Posterior cingulate gyrus (tissue), 11 donors: ENCODE measurements at places on chromosomes 7 and 10.
A peak's percentile ranks its signal among the peaks of the same experiment; 100 is the strongest.

- DNase-seq, result no peak
Measured at GRCh38 chr10:74816824-74817498, 9.4 kb upstream of the KAT6B start.

DNA sequence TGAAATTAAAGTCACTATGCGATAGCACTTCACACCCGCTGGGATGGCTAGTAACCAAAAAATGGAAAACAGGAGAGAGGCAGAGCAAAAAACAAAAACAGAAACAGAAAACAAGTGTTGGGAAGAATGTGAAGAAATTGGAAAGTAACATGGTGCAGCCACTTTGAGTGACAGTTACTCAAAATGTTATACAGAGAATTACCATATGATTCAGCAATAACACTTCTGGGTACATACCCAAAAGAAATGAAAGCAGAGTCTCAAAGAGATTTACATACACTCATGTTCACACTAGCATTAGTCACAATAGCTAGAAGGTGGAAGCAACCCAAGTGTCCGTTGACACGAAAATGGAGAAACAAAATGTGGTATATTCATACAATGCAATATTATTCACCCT, 88.6 kb upstream of the KCNIP2 start:
- no peak for DNase-seq

GRCh38 chr7:141231018-141231792, 157.3 kb downstream of the TMEM178B start:
- no peak for DNase-seq

- no peak for DNase-seq
Measured at GRCh38 chr7:35714862-35715261, 19.9 kb upstream of the HERPUD2 start.

DNA sequence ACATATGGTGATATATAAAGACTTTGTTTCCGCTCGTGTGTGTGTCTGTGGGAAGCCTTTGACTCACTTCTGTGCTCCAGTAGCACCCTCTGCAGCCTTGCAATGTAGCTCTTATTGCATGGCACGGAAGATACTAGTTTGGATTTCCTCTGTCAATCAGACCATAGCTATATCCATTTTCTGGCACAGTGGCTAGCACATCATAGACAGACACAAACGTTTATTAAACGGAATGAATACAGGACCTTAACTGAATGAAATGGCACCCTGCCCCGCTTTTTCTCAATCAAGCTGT, 124.0 kb upstream of the PTPN20 start:
- DNase-seq, result peak; percentile 41

DNA sequence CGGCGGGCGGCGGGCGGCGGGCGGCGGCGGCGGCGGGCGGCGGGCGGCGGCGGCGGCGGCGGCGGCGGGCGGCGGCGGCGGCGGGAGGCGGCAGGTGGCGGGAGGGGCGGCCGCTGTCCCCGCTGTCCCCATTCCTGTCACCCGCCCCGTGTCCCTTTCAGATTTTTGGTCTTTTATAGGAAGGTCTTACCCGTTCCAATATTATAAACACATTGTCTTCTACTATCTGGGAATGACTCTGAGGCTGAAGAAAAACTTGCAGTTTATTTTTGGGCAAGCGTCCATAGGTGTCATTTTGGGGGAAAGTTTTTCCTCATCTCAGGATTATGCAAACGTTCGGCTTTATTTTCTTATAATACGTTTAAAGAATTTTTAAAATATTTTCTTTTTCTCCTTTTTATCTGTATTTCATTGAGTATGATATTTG, 578 bp downstream of the ZNF713 start:
- DNase-seq, result no peak

DNA sequence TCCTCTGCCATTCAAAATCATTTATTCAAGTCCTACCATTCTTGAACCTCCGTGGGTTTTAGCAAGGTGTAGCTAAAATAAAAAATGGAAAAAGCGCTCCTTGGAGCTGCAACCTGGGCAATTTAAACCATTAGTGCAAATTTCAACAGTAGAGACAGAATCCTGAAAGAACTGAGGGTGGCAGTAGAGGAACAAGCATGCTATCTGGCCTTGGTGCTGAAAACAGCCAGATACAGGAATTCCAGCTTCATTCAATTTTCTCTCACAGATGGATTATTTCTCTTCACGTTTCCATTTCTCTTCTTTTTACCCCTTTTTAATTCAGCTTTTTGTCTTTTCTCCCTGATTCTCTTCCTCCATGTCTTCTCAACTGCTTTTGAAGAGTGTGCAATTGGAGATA, 77.7 kb downstream of the OTUD1 start:
- DNase-seq, result no peak

DNA sequence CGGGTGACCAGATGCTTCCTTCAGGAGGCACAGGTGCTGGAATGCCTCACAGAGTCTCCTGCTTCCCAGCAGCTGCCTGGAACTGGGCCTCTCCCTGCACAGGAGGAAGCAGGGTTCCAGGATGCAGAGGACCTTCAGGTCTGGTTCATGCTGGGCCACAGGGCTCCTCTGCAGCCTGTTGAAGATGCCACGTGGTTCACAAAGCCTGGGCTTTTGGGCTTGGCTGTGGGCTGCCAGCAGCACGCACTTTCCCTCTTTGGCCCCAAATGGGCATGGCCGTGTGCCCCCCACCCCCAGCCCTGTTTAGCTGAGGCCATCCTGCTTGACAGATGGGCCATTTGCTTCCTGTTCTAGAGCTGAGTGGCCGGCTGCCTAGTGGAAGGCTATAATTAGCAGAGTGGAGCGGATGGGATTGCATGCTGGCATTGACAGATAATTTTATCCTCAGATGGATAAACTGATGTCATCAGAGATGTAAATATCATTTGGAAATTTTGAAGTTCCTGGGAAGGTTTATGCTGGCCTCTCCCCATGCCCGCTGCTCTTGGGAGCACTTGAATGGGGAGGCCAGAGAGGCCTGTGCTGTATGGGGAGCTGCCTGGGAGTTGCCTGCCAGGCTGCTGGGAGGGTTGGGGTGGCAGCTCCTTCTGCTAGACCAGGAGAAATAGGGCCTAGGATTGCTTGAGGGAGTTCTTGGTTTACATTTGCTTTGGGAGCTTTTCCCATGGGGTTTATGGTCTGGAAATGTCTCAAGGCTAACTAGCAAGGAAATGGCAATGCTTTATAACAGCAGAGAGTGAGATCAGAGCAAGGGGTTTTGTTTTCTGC, 28.2 kb downstream of the TSPAN15 start:
- DNase-seq, result peak; percentile 57

- no peak for DNase-seq
Measured at GRCh38 chr7:27808626-27809025, 68.7 kb downstream of the TAX1BP1 start.

GRCh38 chr7:109549471-109550193, 980.0 kb downstream of the DNAJB9 start:
- DNase-seq, result no peak

GRCh38 chr7:98251601-98252424, at the start of gene TECPR1:
Gene TECPR1 (minus strand): TSS chr7:98252232. CDS start chr7:98246146, 6,086 bp downstream.
- DNase-seq, result peak; percentile 95

GRCh38 chr7:1768832-1769231, 98.8 kb downstream of the ELFN1 start:
- no peak for DNase-seq

GRCh38 chr10:112960151-112960681, 10.2 kb downstream of the TCF7L2 start:
- DNase-seq, result no peak

- no peak for DNase-seq
Measured at GRCh38 chr7:47217570-47218360, 364.1 kb downstream of the TNS3 start.

- no peak for DNase-seq
Measured at GRCh38 chr7:92849322-92849721, 12.9 kb upstream of the CDK6 start.

DNA sequence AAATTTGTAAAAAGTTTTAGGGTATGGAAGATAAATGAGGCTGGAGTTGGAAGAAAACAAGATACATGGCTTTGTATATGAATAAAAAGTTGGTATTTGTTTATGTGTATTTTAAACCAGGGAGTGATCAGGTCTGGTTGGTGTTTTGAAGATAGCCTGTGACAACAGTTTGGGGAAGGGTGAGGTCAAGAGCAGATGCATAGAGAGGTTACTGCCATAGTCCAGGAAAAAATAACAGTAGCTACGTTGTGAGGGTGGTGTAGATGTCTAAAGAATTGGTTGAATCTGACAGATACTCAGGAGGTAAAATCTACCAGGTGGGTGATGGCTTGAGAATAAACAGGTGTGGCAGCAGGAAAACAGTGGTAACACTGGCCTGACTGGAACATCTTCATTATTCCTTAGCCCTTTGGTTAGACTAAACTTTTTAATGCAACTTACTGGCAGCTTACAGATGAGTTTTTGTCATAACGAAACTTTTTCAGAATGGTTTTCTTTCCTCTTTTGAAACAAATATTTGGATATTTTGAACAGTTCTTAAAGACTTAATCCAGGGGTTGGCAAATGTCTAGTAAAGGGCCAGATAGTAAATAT, 25.5 kb downstream of the ZNRF2 start:
- no peak for DNase-seq

DNA sequence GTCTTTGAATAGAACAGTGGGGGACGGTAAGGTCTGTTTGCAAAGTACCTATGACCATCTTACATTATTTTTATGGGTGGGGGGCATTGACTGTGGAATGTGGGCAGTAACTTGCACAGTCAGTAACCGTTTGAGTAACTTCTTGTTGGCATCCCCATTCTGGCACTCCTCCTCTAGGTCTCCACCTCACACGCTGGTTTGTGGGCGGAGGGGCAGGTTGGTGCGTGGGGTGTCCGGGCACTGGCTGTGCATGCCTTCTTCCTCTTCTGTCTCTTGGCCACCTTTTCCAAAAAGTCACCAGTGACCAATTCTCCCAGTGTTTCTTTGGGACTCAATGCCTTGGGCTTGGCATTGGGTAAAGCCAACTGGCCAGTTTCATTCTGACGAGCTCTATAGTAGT, 43.6 kb downstream of the DNAJB6 start:
- no peak for DNase-seq

DNA sequence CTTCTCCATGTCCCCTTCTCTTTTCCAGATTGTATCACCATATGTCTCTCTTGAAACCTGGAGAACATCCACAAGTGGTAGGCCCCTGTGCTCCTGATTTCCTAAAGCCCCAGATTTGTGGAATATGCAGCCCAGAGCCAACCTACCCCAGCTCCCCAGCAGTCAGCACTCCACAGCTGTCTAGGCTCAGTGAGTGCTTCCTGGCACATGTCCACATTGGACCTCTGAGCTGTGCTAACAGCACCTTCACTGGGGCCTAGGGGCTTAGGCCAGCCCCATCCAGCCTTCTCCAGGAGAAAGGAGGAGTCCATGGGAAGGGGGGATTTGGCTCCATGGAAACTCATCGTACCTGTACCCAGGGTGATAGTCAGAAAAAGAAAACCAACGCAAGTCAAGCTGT, 192.7 kb downstream of the FGFR2 start:
- DNase-seq, result no peak

- DNase-seq, result no peak
Measured at GRCh38 chr7:131774419-131775220, 218.2 kb upstream of the PODXL start.
